Stromal cell of bone marrow (primary cell): ENCODE measurements at places on chromosomes 5 and 9.

GRCh38 chr5:117889596-117889995, 1098.8 kb downstream of the DTWD2 start:
- DNase-seq: peak; percentile 19

GRCh38 chr5:158058208-158059120, 199.5 kb upstream of the CLINT1 start:
- DNase-seq: no peak

- no peak for DNase-seq
Measured at GRCh38 chr9:129131300-129132145, 20.3 kb downstream of the PTPA start.

- no peak for DNase-seq
Measured at GRCh38 chr9:104107799-104108198, 13.7 kb downstream of the SMC2 start.

DNA sequence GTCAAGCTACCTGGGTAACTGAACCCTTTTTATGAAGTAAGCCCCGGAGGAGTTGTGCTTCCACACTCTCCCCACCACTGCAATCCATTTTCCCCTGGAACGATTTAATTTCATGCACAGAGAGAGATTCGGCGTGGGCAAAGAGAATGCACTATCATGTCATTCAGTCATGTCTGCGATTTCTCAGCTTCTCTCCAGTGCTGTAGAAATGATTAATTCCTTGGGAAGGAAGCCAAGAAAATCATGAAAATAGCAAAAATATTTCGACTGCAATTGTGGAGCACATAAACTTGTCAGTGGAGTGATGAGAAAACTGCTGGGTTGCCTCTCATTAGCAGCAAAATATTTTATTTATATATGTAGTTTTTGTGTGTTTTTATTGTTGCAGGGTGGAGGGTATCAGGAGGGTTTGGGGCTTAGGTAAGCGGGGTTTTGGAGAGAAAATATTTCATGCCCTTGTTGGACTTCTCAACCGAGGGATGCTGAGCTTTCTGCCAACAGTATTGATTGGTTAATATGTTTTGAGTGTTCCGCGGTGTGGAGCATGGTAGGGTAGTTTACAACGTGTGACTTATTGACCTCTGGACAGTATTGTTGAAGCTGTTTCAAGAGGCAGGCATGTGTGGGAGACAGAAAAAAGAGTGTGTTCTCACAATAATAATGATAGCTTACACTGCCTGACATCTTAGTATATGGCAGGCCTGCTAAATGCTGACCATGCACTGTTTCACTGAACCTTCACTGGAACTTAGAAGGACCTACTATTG, 69.3 kb downstream of the SGCD start:
- DNase-seq: no peak

- DNase-seq: no peak
Measured at GRCh38 chr5:67118050-67118620, 78.5 kb downstream of the CD180 start.

GRCh38 chr9:129832982-129833381, 2.1 kb downstream of the C9orf78 start:
- DNase-seq: no peak

- DNase-seq: no peak
Measured at GRCh38 chr5:54180630-54181031, 129.7 kb downstream of the ARL15 start.

DNA sequence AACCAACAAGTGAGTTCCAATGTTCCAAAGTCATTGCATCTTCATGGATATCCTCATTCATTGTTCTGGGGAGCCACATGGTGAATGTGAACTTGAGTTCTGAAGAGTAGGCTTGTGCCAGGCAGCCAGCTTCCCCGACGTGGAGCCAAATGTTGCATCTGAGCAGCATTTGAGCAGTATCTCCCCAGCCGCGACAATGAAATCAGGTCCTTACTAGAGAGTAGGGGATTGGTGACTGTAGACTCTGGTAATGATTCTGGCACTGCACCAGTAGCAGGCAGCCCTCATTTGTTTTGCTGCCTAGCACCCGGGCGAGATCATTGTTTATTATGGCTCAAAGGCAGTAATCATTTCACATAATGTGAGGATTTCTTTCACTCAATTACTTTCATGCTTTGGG, 451.4 kb upstream of the C9orf72 start:
- no peak for DNase-seq

DNA sequence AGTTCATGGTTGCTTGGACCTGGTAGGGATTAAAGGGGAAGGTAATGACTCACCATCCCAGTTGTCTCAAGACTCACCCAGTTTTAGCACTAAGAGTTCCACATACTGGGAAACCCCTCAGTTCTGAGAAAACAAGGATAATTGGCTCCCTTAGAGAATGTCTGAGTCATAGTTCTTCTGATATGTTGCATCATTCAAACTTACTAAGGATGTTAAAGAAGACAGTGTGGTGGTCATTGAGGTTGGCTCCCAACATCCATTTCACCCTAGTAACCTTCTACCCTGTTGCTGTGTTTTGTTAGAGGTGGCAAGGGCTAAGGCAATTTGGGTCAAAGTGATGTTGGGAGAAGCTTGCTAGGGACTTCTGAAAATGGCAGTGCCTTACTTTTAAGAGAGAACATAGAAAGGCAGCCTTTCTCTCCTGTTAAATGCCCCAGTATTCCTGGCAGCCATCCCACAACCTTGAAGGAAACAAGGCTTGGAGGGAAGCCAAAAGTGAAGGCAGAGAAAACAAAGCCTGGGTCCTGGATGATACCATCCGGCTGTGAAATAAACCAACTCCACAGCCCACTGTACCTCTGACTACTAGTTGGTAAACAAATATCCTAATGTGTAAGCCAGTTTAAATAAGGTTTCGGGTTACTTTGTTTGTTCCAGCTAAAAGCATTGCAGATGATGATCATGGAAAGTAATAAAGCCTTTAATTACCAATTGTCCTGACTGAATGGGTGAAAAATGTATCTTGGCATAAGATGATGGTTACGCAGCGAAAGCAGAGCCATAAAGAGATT, 80.4 kb upstream of the ADAMTSL1 start:
- peak; percentile 95 for DNase-seq

GRCh38 chr9:34119713-34120112, 6.8 kb downstream of the DCAF12 start:
- DNase-seq: no peak

DNA sequence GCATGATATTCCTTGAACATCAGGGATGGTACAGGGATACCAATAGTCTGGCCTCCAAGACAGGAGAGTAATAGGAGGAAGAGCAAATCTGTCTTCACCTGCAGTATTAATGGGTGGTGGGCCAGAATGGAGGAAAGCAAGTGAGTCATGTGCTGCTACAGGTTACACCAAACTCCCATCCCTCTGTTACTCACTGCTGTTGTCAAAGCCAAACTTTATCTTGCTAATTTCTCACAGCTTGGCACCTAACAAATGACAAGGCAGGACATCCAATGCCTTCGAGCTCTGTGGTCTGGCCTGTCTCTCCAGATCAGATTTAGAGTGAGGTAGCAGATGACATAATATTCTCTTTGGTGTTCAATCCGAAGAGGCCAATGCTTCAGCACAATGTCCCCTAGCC, 26.8 kb downstream of the PLAC8L1 start:
- no peak for DNase-seq

DNA sequence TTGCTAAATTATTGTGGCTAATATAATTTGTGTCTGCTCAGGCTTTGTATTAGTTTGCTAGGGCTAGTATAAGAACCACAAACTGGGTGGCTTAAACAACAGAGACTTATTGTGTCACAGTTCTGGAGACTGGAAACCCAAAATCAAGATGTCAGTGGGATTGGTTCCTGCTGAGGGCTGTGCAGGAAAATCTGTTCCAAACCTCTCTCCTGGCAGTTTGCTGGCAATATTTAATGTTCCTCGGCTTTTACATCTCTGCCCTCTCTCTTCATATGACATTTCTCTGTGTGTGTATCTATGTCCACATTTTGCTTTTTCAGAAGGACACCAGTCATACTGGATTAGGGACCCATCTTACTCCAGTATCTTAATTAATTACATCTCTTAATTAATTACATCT, 498.8 kb upstream of the CD180 start:
- DNase-seq: no peak
